ENCODE measurements at places on chromosomes 12 and 14.

- DNase-seq, result no peak
Observed at GRCh38 chr12:120944645-120945217, 33.6 kb upstream of the HNF1A start.

DNA sequence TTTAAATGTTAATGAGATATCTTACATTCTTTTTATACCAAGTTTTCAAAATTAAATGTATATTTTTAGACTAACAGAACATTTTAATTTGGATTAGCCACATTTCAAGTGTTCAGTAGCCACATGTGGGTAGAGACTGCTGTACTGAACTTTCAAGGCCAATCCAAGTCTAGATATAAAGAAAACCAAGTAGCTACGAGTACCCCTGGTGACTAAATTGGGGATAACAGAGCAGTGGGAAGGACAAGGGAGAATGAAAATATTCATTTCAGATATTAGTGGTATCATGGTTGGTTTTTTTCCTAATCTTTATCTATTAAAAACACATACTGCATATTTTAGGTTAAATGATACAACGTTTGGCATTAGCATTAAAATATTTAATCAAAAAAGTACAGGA is 69.4 kb upstream of the RHOJ start:
- DNase-seq, result no peak

- no peak for DNase-seq
Observed at GRCh38 chr14:61719344-61720293, 24.3 kb downstream of the HIF1A start.

- DNase-seq, result peak; percentile 78
Observed at GRCh38 chr12:59698600-59698999, 102.8 kb downstream of the SLC16A7 start.

GRCh38 chr12:120710031-120710804 is at the start of gene UNC119B:
Gene UNC119B (plus strand): TSS chr12:120710458. CDS start chr12:120710475, 17 bp downstream.
- DNase-seq, result no peak

DNA sequence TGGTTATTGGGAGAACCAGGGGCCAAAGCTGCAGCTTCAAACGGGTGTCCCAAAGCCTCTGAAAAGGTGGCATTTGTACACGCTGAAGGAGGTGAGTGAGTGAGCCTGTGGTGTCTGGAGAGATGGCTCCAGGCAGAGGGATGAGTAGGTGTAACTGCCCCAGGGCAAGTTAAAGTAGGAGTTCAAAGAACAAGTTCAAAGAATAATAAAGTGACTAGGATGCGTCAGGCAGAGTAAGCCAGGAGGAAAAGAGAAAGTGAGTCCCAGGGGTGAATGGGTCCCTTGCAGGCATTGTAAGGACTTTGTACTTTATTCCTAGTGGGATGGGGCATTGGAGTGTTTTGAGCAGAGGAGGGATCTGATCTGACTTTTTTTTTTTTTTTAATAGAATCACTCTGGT is 201.4 kb upstream of the PWP1 start:
- no peak for DNase-seq

DNA sequence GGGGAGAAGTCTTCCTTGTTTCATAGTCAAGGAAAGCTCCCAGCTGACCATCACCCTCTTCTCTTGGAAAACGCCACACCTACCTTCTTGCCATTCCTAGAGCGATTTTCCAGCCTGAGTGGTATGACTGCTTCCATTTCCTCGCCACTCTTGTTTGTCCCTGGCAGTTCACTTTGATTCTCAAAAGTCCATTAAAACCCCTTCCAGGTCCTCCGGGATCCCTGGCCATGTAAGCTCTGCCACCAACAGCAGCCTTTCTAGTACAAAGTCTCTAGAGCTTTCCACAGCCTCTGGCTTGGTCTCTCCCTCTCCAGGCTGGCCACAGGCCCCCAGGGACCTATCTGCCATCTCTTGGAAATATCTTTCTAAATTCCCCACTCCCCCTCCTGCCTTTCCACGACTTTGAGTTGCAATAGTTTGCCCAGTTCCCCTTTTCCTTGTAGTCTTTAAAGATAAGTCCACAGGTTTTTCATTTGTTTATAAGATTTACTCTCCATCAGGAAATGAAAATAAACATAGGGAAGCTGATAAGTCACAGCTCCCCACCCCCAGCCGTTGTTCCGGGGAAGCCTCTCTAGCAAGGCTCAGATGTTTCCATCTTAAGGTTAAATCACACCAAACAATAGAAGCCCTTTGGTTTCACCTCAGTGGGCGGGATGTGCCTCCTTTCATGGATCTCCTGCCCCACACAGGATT is 42.9 kb upstream of the SINHCAF start:
- DNase-seq, result no peak

- DNase-seq, result no peak
Observed at GRCh38 chr12:121495746-121496145, 85.1 kb downstream of the KDM2B start.

GRCh38 chr12:6560501-6561205 is 4.8 kb upstream of the IFFO1 start:
- DNase-seq, result no peak

DNA sequence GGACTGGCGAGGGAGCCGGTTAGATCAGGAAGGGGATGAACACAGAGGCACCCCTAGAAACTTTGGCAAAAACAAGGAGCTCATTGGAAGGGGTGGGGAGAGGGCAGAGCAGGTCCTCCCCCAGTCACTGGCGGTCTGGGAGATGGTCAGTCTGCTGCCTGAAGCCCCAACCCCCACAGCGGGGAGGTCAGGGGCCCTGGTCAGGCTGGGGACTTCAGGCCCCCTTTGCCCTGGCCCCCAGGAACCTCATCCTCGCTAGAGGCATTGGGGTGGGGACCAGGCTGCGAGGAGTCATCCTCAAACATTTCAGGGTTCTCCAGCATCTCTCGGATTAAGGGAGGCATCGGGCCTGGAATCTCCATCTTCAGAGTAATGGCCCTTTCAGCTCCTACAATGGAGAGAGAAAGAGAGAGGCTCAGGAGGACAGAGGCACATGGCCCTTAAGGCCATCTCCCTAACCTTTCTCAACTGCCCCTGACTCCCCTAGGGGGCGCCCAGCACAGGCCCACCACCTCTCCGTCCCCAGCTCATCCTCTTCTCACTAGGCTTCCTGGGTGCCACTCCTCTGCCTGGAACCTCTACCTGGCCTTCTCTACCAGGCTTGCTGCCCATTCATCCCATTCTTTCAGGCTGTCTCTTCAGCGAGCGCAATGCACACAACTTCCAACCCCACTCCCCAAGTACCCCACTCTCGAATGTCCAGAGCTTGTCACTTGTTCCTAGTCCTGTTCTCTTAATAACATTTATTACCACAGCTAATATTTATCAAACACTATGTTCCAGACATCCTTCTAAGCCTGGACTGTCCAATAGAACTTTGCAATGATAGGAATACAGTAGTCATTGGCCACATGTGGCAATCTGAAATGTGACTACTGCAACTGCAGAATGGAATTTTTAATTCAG is 4.7 kb upstream of the ITGB7 start:
- no peak for DNase-seq

DNA sequence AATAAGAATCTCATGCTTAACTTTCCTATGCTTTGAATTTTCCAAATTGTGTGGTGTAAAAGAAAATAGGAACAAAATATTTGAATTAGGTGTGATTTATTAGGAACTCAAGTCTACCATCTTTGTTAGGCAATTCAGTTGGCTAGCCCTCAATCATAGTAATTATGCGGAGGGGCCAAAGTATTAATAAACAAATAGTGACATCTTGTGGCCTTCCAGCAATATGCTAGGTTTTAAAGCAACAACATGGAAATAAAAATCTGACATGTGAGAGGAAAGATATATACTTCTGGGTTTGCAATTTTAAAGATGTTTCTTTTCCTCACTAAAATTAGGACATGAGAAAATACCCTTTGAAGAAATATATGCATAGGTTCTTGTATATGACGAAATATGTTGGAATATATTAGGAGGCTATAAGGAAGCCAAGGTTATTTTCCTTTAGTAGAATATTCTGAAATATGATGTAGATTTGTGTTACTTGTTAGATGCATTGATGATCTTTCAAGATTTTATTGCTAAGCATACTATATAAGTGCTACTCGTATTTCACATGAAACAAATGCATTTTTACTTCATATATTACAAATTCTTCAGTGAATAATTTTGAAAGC is 200.4 kb downstream of the PTPRO start:
- DNase-seq, result no peak

- no peak for DNase-seq
Observed at GRCh38 chr14:21398901-21399300, 15.1 kb upstream of the SUPT16H start.

DNA sequence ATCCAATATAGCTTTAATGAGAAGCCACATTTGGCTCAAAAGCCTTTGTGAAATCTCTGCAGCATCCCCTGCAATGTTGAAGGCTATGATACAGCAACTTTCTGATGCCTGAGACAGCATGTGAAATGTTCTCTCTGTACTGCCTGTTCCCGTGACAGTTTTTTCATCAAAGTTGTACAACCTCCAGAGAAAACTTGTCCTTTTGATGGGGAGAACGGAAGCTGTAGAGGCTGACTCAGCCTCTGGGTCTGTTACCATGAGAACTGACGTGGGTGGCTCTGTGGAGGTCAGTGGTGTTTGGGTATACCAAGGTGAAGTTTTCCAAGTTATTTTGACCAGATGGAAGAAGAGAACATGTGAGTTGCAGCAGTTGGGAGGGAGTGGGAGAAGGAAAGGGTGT is 17.0 kb downstream of the SLC4A8 start:
- peak; percentile 37 for DNase-seq

DNA sequence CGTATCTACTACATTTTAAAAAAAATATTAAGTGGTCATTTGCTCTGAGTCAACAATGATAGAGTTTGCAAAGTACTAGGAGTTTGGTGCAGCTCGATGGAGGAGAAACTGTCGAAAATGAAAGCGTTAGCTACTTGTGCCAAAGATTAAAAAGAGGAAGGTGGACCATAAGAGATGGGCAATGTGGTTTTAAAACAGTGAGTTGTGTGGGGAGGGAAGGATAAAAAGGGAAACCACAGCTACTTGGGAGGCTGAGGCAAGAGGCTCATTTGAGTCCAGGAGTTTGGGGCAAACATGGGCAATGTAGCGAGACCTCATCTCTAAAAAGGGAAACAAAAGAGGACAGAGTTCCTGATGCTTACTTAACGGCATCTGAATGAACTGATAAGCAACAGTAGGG is 18.2 kb upstream of the STRAP start:
- DNase-seq, result no peak

GRCh38 chr14:59688224-59689170 is 111.9 kb upstream of the CCDC175 start:
- DNase-seq, result peak; percentile 16

DNA sequence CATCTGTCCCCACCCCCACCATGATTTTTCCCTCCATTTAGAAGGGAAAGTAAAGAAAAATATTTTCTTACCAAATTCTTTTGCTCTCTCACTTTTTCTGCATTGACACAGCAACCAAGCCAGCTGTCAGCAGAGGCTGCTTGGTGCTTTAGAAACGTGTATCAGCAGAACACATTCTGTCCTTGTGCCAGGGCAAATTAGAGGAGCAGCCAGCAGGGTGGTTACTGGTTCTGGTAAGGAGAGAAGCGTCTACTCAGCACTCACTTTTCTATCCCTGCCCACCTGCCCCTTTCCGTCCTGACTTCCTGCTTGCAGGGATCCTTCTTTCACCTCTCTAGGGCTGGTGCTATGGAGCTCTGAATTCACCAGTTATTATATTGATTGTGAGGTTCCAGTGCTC is 327.5 kb upstream of the PDE3A start:
- no peak for DNase-seq

GRCh38 chr12:52253391-52254179 is 20.5 kb downstream of the KRT7 start:
- no peak for DNase-seq

DNA sequence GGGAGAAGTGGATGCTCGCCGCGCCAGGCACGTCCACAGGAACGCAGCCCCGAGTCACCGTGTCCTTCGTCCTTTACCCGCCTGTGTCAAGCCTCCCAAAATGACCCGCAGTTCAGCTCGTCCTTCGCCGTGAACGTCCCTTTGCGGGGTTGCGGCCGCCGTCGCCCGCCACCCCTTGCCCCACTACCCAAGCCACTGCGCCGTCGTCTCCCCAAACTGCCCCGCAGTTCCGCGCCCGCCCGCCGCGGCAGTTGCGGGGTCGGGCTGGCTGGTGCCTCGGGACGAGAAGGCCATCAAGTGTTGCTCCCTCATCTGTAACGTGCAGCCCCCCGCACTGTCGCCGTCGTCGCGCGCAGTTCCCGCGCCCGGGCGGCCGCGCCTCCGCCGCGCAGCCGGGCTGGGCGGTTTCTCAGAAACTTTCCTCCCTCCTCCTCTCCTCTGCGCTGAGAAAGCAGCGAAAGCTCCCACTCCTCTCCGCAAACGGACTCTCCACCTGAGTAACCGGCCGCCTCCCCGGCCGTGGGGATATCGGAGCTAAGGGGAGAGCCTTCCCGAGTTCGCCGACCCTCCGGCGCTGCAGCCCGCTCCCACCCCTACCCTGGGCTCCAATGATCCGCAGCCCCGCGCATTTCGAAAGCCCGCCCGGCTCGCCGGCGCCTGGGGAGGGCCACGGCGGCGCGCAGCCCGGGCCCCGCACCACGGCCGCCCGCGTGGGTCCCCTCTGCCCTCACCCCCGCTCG is 6.7 kb downstream of the CDKN1B start:
- DNase-seq, result no peak

GRCh38 chr14:100096656-100097055 is 31.4 kb downstream of the EVL start:
- DNase-seq, result no peak

DNA sequence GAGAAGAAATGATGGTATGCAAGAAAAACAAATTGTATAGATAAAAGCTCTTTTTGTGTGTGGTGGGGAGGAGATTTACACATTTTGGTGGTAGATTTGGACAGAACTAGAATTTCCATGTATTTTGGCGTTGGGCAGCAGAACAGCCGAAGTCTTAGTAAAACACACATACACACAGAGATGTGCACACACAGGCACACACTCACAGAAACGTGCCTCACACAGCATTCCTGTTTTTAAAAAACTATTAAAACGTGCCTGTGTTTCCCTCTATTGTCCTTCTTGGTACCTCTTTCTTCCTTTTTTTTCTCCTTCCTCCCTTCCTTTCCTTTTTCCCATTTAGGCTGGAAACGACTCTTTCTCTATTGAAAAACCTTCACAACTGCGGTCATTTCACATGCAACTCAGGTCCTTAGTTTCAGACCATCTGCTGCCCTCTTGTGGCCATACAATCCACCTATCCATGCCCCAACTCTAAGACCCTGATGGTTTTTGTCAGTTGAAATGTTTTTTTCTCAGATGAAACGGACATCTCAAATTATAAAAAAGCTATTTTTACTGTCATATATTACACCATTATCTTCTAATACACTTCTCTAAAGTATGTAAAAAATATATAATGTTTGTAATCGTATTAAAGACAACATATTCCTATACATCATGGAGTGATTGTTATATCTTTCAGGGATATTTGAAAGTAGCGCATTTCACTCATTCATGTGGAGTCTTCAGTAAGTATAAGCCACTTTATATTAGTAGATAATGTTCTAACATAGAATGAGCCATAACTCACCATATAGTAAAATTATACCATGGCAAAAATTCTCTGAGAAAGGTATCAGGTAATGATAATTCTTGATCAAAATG is 386.7 kb upstream of the NOVA1 start:
- no peak for DNase-seq
